Hepatic stellate cell (primary cell): ENCODE measurements at places on chromosomes 11 and 22.

GRCh38 chr22:19085233-19085718 is 36.9 kb downstream of the DGCR2 start:
- peak; percentile 48 for DNase-seq

DNA sequence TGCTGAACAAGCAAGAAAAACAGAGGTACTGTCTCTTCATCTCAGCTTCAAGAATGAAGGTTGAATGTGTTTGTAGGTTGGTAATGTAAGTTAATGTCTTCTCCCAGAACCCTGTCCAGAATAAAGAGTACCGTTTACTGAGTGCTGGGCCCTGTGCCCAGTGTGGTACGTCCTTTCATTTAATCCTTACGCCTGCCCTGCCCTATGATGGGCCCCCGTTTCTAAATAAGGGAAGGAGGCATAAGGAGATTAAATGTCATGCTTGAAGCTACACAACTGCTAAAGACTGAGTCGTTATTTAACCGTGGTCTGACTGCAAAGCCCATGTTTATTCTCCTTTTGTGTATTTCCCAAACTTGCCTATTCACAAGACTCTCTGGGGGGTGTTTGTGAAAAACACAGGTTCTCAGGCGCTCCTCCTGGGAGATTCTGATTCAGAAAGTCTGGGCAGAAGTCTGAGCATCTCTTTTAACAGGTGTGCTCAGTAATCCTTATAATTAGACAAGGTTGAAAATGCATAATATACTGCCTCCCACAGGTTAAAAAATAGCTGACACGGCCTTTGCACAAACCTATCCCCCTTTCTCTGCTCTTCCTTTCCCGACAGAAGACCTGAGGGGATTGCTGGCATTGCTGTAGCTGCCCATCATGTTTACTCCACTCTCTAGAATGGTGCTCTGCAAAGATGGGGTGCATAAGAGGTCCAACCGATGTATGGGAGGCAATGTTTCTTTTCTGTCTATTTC is 56.3 kb upstream of the ZBTB44 start:
- no peak for DNase-seq

DNA sequence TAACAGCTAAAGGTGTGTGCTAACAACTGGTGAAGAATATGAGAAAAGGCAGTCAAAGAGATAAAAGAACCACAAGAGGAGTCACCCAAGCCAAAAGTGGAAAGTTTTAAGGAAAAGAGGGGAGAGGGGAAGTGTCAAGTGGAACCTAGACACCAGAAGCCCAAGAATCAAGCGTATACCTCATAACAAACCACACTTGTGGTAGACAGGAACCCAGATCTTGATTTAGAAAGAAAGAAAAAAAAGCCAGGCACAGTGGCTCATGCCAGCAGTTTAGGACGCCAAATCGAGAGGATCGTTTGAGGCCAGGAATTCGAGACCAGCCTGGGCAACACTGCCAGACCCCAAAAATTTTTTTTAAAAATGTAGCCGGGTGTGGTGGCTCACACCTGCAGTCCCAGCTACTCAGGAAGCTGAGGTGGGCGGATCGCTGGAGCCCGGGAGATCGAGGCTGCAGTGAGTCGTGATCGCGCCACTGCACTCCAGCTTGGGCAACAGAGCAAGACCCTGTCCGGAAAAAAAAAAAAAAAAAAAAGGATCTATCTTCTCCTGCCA is 877 bp downstream of the SLC25A17 start:
- peak; percentile 11 for DNase-seq

- no peak for DNase-seq
Observed at GRCh38 chr11:15145151-15145550, 30.4 kb downstream of the INSC start.

DNA sequence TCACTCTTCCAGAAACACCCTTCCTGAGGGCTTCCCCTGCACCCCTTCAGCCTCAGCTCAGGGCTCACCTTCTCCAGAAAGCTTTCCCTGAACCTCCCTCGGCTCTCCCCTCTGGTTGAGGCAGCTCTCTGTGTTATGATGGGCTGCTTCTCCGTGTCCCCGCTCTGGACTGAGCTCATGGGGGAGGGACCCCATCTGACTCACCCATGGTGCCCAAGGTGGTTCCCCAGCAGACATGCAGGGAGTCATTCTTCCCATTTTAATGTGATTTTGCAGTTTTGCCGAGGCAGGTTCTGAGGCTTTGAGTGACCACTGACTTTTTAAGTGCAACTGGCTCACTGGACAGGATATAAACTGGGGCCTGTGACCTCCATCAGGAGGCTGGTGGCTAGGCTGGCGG is 495.1 kb downstream of the TBC1D22A start:
- DNase-seq: no peak

- DNase-seq: peak; percentile 64
Observed at GRCh38 chr11:116879800-116880625, 42.6 kb upstream of the APOA1 start.

DNA sequence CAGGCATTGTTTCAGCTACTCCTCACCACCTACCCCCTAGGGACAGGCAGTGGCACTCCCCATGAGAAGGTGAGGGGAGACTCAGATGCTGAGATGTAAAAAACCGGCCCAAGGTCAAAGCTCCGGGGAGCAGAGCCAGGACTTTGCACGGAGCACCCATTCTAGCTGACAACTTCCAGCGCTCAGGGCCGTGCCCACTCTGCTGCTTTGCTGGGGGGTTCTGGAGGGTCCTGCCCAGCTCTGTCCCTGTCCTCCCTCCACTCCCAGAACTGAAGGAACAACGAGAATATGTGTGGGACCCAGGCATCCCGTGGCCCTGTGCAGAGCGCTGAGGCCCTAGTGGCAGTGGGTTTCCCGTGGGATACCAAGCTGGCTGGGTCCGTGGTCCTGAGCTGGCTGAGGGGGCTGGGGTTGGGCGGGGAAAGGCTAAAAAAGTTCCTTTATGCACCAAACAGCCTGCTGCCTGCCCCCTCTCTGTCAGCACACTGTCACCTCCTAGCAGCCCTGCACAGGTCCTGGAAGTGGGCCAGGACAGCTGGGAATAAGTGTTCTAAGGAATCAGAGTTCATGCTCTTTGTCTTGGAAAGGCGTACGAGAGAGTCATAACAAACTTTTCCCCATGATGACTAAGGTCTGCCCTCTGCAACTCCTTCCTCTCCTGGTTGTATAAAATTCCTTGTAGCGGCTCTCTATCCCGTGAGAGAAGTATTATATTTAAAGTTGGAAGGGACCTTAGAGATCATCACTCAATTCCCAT is 1.9 kb downstream of the MS4A10 start:
- peak; percentile 87 for DNase-seq

GRCh38 chr11:68691402-68691784 is 7.0 kb downstream of the GAL start:
- no peak for DNase-seq

- no peak for DNase-seq
Observed at GRCh38 chr11:117700551-117700950, 96.5 kb downstream of the DSCAML1 start.

GRCh38 chr11:103539166-103539565 is 429.9 kb downstream of the DYNC2H1 start:
- no peak for DNase-seq

- DNase-seq: no peak
Observed at GRCh38 chr11:1690167-1691025, 6.6 kb upstream of the KRTAP5-6 start.

GRCh38 chr11:203945-204586 is 3.1 kb downstream of the BET1L start:
- no peak for DNase-seq
